ENCODE measurements at places on chromosomes 16 and 17.

- DNase-seq: peak; percentile 73
Observed at GRCh38 chr17:7632492-7632894, 2.6 kb downstream of the SHBG start.

DNA sequence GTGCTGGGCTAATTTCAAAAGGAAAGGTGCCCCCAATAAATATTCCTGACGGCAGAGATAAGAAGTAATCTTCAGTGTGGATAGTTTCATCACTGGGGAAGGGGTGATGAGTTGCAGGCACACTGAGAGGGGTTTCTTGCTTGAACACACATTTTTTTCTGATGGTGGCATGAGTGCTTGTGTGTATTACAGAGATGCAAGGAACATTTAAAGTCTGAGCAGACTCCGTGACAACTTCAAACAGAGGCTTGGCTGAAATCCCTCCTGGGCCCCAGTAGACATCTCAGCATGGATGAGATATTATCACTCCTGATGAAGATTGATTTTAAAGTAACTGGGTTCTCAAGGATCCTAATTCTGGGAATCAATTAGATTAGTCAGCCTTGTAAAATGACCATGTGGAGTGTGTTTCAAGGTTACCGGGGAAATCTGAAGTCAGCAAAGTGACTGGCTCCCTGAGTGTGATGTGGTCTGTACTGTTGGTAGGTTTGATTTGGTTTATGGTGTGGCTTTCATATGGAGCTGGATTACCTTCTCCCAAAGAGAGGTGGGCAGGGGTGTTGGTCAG, 435.8 kb upstream of the EEF2KMT start:
- no peak for DNase-seq

- DNase-seq: peak; percentile 69
Observed at GRCh38 chr17:38867968-38868816, 1.7 kb upstream of the LASP1 start.

DNA sequence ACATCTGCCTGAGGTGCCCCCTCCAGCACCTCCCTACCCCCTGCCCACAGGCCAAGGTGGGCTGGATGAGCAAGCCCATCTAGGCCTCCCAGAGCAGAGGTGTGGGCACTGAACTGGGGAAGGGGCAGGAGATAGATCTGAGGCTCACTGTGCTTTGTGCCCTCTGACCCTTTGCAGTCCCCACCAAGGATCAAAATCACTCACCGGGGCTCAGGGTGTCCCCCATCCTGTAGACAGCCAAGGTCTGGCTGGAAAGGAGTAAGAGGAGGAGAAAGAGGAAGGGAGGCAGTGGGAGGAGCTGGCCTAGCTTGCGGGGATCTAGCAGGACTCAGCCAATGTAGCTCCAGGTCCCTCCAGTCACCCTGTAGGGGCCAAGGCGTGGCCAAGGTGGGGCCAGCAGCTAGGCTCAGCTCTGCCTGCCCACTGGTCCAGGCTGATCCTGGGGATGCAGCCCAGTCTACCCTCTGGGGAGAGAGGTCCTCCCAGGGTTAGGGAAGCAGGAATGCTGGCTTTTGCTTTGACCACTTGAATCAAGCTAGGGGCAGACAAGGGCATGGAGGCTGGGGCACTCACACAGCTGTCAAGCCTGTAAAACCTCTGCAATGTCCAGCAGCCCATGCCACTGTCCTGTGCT, 1.8 kb downstream of the SLC12A4 start:
- DNase-seq: peak; percentile 66

GRCh38 chr16:69741519-69741918, 13.2 kb downstream of the NOB1 start:
- DNase-seq: peak; percentile 19

DNA sequence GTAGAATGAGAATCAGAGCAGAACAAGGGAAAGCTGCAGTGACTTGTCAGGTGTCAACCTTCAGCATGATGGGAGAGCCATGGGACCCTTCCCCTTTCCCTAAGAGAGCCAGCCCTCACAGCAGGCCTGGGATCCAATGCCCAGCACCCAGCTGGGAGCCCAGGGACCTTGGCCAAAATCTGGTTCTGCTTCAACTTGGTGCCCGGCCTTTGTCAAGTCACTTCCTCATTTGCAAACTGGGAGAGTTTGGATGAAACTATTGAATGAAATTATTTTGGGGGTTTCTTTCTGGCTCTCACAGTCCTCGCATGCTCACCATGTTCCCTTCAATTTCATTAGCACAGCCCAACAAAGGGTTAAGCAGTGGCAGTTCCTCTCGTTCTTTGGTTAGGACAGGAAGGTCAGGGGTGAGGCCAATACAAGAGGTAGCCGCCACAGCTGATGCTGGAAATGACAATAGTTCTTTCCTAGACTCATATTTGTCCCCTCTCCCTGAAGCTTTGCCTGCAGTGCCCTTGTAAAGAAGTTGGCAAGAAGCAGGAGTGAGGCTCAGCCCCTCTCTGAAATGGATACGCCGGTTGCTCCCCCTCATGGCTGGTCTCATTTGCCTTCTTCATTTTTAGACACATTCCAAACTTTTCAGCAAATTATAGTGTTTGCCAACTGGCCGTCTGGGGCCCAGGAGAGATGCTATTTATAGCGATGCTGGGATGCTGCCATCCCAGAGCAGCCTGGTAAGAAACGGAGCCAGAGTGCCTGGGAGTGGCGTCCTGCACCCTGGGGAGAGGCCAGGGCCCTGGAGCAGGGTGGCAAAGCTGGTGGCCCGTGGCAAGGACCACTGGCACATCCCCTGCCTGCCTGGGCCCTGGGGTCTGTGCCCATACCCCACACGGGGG, 34.5 kb upstream of the MEOX1 start:
- DNase-seq: peak; percentile 81

- DNase-seq: no peak
Observed at GRCh38 chr17:42394838-42395237, 6.6 kb upstream of the STAT3 start.

GRCh38 chr16:87469169-87469568, 23.7 kb downstream of the ZCCHC14 start:
- no peak for DNase-seq

DNA sequence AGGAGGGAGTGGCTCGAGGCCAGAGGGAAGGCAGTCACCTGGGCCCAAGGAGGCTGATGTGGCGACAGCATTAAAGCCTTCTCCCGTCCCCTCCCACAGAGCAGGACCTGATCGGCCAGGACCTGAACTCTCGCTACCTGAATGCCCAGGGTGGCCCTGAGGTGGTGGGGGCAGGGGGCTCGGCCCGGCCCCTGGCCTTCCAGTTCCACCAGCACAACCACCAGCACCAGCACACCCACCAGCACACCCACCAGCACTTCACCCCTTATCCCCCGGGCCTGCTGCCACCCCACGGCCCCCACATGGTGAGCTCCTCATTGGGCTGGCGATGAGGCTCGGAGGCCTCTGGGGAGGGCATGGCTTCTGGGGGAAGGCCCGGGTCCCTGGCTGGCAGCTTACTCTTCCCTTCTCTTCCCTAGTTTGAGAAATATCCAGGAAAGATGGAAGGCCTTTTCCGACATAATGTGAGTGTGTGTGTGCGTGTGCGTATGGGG, 6.4 kb downstream of the FBRS start:
- no peak for DNase-seq

GRCh38 chr17:38579934-38580333, 25.8 kb downstream of the SRCIN1 start:
- DNase-seq: peak; percentile 9

DNA sequence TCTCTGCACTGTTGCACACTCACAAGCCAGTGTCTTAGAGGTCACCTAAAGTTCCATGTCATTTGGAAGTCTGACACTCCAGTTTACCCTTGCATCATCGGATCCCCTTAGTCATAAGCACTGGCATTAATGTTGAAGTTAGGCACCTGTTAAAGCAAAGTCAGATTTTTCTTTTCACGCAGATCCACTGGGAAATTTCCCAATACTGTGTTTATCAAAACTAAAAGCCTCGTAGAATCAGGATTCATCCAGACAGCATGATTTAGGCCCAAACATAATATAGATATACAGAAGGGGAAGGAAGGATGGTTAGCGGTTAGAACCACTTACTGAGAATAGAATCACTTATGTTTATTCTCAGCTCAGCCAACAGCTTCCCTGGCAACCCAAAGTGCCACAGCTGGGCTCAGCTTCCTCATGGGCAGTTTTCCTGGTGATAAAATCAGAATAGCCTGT, 30.1 kb upstream of the HAPSTR1 start:
- peak; percentile 61 for DNase-seq

DNA sequence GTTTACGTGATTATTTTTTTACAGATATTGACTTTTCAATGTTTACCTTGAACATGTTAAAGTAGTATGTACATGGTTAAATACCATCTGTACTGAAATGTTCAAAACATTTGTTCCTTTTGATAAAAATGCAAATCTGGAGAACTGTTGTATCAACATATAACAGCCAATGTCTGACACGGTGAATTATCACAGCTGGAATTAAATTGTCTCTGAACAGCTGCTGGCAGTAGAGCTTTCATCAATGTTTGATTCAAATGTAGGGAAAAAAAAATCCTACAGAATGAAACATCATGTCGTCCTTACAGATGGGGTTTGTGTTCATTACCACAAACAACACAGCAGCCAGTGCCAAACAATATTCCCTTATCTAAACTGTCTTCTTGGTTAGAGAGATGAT, 79.9 kb downstream of the TOX3 start:
- DNase-seq: no peak

- peak; percentile 70 for DNase-seq
Observed at GRCh38 chr17:17354560-17355349, 51.6 kb downstream of the NT5M start.

GRCh38 chr16:66205287-66206231, 160.9 kb upstream of the CDH5 start:
- DNase-seq: peak; percentile 49

DNA sequence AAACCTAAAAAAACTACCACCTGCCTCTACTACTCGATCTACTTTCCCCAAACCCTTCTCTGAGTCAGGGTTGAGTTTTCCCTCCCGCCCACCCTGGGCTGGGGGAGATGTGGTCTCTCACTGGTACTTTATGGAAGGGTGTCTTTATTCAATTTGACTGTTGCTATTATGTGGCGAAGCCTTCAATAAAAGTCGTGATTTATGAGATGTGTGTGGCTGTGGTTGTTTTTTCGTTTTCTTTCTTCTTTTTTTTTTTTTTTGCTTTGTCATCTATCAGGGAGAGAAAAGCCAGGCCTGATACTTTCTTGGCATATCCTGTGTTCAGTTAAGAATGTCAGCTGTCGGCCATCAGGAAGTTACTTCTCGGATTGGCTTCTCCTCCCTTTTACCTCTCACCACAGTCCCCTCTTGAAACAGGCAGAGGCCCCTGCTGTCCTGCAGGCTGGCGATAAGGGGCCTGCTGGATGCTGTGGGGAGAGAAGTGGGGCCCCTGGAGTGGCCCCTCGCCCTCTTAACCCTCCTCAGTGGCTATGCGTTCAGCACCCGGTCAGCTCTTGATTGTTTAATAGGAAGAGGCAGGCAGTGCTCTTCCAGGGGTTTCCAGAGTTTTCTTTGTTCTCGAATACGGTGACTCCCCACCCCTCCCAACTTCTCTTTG, 123.0 kb downstream of the MSI2 start:
- peak; percentile 35 for DNase-seq

DNA sequence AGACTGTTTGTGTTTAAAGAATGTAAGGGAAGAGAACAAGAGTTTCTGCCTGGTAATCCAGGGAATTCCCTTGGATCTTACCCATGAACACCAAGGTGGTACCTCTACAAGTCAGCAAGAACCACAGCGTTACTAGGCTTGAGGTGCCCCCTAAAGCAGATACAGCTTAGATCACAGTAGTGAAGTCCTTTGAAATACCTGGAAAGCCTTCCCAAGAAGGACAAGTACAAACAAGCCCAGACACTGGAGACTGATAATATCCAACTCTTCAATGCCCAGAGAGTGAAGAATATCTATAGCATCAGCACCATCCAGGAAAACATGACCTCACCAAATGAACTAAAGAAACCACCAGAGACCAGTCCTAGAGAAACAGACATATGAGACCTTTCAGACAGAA, 3.8 kb upstream of the APPBP2 start:
- no peak for DNase-seq

DNA sequence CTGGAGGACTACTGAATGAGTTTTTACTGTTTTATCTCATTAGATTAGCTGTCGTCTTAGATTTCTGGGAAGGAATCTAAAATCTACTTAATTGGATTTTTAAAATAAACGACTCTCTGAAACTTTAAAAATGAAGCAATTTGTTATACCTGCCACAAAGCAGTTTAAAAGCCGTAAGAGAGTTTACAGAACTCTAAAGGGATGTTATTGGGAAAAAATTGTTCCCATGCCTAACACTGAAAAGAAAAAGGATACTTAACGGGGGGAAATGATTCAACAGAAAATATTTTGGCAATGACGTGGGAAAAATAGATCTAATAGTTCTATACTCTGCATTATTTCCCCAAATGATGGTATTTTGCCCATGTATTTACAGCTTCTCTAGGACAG, 27.0 kb downstream of the ARHGAP17 start:
- peak; percentile 65 for DNase-seq

GRCh38 chr16:66502020-66502913, 47.7 kb downstream of the TK2 start:
- DNase-seq: peak; percentile 80

DNA sequence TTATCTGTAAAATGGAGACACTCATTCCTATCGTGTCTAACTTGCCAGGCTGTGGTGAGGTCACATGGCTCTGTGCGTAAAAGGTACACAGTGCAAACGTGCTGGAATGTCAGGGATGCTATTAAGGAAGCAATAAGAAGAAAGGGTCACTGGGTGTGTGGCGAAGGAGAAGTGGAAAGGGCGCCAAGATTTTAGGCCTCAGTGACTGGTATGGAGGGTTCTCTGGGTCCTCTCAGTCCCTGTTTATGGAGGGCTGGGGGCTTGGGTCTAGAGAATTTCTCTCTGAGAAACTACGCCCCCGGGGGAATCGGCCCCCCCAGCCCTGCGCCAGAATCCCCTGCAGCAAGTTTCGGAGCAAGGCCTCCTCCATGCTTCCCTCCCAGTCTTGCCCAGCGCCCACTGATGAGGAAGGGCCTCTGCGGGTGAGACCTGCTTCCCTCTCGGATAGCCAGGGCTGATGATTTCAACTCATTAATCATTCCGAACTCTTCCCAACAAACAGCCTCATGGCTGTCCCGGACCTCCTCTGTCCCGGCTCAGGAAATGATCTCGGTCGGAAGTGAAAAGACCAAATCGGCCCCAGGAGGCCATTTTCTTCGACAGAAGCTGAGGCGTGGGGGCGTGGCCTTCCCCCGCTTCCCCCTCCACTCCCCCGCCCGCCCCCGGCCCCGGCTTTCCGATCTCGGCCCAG, 1.2 kb upstream of the HEXIM1 start:
- peak; percentile 92 for DNase-seq

- DNase-seq: peak; percentile 79
Observed at GRCh38 chr17:3988297-3989040, 24.2 kb upstream of the ATP2A3 start.
